ENCODE measurements at places on chromosomes 4 and X. TPM values are rescaled to one million over a fixed set of nuclear protein-coding genes. Genes with fewer than 3 reads are reported as not detected.

The SPANXA2 gene
- total RNA-seq: not detected

The NDST3 gene
- not detected for total RNA-seq

The CT45A2 gene
- total RNA-seq: not detected

The PRICKLE3 gene
- total RNA-seq: 20.1 TPM

The NAP1L5 gene
- 4.8 TPM for total RNA-seq

The GSX2 gene
- not detected for total RNA-seq

The CCNQ gene
- 18.9 TPM for total RNA-seq

The RAB9B gene
- total RNA-seq: 0.44 TPM

The ELOVL6 gene
- 9.7 TPM for total RNA-seq

The PAGE5 gene
- total RNA-seq: 0.88 TPM

The PPP4R3C gene
- not detected for total RNA-seq

The UGT2A2 gene
- total RNA-seq: not detected

The BMPR1B gene
- total RNA-seq: not detected

The BEX1 gene
- 0.45 TPM for total RNA-seq

The RAB33A gene
- total RNA-seq: 30.1 TPM

The ETNPPL gene
- not detected for total RNA-seq

The CYSLTR1 gene
- 1.8 TPM for total RNA-seq

The SUPT20HL2 gene
- not detected for total RNA-seq

The COX7B2 gene
- not detected for total RNA-seq

The ASB12 gene
- not detected for total RNA-seq

The CXorf49 gene
- total RNA-seq: not detected

The SEPSECS gene
- total RNA-seq: 12.8 TPM

The HNRNPD gene
- 398 TPM for total RNA-seq

The CENPI gene
- total RNA-seq: 22.3 TPM

The GABRQ gene
- not detected for total RNA-seq
